ENCODE measurements at places on chromosomes 12 and 14.

DNA sequence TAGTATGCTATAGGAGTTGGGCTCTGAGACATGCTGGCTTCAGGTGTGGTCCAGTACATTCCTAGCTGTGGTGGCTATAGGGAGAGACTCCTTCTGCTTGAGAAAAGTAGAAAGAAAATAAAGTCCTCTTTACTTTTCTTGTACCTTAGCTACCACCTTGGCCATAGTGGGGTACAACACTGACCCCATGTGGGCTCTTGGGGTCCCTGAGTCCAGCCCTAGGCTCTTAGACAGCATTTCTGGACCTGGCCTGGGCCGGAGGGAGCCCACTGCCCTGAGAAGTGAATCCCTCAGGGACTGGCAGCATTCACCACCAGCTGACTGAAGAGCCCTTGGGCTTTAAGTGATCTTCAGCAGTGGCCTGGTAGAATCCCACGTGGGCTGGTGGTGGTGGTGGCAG is 143.1 kb downstream of the SYT10 start:
- DNase-seq: no peak

GRCh38 chr12:2652401-2653081 is 142.2 kb upstream of the FKBP4 start:
- DNase-seq: no peak

GRCh38 chr12:75818863-75819262 is 212.7 kb downstream of the PHLDA1 start:
- DNase-seq: no peak

DNA sequence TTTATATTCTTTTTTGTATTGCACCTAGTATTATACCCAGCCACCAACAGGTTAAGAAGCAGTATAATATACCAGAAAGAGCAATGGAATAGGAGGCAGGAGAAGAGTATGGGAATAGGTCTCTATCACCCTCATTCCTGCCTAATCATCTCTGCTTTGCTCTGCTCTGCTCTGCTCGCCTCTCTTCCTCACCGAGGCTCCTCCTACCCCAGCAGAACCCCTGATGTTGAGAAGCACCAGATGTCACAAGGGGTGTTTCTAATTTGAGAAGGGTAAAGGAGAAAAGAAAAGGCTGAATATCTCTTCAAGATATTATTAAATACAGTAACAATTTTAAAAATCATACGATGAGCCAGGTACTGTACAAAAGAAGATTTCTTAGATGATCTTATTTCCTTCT is 89.0 kb downstream of the STON2 start:
- no peak for DNase-seq

GRCh38 chr14:75627406-75627805 is 33.3 kb downstream of the ERG28 start:
- no peak for DNase-seq

DNA sequence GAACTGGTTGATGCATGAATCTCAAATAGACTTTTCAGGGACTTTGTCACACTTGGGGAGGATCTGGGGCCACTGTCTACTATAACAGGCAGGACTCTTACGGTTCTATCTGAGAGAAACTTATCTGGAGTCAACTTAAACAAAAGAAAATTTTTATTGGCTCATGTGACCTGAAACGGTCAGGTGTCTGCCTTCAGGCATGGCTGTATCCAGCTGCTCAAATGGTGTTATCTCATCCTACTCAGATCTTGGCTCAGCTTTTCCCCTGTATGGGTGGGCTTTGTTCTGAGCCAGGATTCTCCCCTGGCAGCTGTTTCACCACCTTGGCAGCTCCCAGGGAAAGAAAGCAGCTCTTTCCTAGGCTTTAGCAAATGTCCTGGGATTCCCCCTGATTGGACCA is 183.2 kb upstream of the MYL2 start:
- DNase-seq: no peak

All from dermis blood vessel endothelial cell (primary cell).